Epithelial cell of proximal tubule (primary cell): ENCODE measurements at places on chromosomes 2 and 18.

DNA sequence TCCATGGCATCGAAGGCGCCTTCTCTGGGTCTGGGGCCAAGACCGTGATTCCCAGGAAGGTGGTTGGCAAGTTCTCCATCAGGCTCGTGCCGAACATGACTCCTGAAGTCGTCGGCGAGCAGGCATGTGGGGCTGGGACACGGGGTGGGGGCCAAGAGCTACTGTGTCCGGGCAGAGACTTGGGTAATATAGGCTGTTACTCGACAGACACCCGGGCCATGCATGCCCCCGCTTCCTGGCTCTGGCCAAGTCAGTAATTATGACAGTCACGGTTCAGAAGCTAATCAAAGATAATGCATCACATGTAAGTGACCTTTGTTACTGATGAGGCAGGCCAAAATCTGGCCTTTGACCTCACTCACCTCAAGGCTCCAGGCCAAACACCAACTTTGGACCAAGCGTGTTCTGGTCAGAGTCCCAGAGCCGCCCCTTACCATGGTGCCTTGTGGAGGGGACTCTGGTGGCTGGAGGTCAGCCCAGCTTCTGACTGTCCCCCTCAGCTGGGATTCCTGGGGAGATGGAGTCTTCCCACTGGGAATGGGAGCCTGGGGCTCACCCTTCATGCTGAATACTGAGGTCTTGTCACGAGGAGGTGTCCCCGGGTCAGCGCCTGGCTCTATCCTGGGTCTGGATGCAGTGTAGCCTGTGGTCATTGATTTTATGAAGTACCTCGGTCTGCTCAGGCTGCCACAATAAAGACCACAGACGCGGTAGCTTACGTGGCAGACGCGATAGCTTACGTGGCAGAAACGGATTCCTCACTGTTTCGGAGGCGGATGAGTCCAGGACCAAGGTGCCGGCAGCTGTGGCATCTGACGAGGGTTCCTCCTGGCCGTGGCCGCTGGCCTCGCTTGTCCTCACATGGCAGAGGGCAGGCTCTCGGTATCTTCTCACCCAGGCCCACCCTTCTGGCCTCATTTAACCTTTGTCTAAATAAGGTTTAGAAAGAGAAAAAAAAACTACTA is 17.7 kb upstream of the CNDP1 start:
- no peak for DNase-seq

- no peak for DNase-seq
These were observed 90.9 kb downstream of the LYPD6B start for GRCh38 chr2:149129433-149129832.

GRCh38 chr2:180848393-180848792 is 132.0 kb upstream of the UBE2E3 start:
- no peak for DNase-seq

GRCh38 chr2:241451840-241452506 is 56.4 kb downstream of the STK25 start:
- DNase-seq: no peak

DNA sequence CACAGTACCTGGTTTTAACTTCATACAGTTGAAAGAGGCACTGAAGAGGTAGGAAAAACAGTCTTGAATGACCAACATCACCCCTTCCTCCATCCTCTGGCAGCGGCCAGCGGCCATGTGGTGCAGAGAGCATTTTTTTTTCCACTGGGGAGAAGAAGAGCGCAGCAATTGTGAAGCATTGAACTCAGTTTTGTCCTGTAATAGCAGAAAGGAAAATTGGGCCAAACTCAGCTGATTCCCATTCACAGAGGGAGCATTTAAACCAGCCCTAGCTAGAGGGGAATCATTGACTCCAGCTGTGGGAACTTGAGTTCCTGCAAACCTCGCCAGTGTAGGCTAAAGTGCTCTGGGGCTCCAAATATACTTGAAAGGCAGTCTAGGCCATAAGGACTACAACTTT is 316.6 kb upstream of the CHST9 start:
- no peak for DNase-seq

DNA sequence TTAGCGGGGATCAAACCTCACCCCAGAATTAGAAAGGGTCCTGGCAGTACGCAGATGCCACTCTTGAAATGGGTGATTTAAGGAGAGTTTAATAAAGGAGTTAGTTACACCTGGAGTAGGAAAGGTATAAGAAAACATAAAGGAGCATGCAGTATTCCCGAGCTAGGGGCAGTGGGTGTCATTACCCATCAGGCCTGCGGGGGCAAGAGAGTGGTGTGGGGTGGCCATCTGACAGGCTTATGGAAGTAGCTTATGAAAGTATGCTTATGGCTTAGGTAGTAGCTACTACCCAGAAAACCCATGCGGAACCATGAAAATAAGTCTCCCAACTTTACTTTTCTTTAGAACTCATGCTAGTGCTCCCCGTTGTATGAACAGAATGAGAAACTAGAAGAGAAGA is 568.9 kb upstream of the ACVR2A start:
- no peak for DNase-seq

- DNase-seq: no peak
These were observed 89.1 kb downstream of the TGIF1 start for GRCh38 chr18:3538954-3539617.

DNA sequence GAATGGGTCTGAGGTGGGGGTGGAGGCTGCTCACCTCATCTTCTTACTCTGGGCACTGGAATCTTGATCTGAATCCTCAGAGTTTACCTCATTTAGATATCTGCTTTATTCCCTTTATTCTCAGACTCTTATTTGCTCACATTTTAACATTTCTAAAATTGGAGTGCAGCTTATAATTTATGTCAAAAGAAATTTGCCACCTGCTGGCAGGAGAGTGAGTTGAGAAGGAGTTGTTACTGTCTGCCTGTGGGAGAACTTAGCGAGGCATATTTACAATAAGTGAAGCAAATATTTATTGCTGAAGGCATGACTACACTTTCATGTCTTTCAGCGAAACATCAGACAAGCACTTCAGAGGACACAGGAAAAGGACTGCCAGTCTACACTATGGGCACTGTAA is 16.4 kb upstream of the KIAA2012 start:
- no peak for DNase-seq

DNA sequence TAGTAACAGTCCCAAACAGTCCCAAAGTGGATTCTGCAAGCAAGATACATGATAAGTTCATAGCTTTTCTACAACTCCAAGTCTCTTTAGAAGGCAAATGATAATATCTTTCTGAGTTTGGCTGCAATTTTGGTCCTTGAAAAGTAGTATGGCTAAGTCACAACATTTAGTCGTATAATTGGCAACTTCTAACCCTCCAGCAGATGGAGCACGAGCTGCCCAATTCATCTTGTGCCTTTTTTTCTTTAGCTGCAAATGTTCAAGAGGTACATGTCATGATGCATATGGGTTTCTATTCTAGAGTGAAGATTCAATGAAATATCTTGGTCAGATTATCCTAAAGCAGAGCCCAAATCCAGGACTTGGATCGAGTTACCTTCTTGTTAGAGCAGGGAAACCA is 127.0 kb upstream of the KLHL14 start:
- DNase-seq: no peak

DNA sequence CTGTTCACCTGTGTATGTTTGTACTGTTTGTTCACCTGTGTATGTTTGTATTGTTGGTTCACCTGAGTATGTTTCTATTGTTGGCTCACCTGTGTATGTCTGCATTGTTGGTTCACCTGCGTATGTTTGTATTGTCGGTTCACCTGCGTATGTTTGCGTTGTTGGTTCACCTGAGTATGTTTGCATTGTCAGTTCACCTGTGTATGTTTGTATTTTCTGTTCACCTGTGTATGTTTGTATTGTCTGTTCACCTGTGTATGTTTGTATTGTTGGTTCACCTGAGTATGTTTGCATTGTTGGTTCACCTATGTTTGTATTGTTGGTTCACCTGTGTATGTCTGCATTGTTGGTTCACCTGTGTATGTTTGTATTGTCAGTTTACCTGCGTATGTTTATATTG is 14.6 kb downstream of the ADI1 start:
- no peak for DNase-seq

DNA sequence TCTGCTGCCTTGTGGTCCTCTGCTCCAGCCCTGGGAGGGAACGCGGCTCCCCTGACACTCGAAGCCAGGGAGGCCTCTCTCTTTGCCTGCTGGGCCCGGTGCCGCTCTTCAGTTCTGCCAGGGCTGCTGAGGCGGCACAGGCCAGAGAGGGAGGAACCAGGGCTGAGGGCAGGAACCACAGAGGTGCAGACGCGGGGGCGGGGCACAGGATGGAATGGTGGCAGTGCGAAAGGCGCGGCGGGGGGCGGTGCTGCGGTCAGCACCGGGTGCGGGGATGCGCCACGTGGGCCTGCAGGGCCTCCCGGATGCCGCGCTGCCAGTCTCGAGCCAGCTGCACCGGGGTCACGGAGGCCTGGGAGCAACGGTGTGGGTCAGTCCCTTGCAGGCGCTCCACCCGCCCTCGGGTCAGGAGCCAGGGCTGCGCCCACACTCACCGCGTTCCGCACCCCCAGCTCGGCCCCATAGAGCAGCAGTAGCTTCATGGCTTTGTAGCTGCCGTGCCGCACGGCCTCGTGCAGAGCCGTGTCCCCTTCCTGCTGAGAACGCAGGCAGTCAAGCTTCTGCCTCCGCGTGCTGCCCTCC is 4.4 kb downstream of the ANKRD23 start:
- DNase-seq: no peak

DNA sequence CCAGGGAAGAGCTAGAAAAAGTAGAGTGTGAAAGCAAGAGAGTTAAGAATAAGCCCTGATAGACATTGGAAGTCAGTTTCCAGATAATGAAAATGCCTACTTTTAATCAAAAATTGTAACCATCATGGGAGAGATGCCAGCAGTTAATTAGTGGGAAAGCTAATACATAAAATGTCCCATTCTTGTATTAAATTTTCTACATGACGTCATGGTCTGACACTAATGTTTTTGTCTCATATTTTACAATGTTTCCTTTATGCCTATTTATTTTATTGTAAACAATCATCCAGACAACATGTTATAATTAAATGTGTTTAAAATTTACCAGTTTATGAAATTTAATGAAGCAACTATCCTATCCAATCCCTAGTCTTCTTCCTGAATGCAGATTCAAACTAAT is 26.3 kb upstream of the CCDC178 start:
- DNase-seq: no peak

DNA sequence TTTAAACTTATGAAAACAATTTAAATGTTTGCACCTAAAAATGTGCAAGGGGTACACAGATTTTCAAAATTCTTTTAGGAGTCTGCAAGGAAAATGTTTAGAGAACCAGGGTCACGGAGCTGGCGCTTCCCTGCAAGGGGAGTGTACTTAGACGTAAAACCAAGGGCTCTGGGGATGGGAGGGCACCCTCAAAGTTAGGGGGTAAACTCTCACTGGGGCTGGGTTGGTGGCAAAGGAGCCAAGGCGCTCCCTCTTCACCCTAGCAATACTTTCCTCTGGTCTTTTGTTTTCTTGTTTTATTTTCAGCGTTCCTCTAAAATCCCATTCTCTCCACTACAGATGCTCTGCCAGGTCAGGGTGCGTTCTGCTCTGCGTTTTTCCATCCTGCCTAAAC is 20.0 kb downstream of the TMEM247 start:
- DNase-seq: no peak

- peak; percentile 4 for DNase-seq
These were observed 23.8 kb downstream of the ASB18 start for GRCh38 chr2:236240228-236240990.

DNA sequence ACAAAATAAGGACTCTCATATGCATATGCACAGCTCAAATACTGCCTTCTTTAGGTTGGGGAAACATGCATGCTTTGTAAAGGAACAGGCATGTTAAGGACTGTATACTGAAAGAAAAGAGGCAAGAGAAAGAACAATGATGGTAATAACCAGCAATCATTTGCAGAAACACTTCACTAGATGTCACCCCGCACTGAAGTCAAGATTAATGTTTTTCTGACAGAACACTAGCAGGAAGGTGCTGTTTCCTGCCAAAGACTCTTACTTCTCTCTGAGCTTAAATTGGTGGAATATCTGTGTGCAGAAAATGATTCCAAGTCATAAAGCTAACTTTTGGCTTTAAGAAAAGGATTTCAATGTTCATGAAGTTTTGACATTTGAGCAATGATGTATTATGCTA is 19.3 kb upstream of the CSRNP3 start:
- no peak for DNase-seq

- no peak for DNase-seq
These were observed 328.5 kb downstream of the FIGN start for GRCh38 chr2:163407296-163407695.

- DNase-seq: no peak
These were observed 208.0 kb downstream of the LOXHD1 start for GRCh38 chr18:46449033-46449432.

DNA sequence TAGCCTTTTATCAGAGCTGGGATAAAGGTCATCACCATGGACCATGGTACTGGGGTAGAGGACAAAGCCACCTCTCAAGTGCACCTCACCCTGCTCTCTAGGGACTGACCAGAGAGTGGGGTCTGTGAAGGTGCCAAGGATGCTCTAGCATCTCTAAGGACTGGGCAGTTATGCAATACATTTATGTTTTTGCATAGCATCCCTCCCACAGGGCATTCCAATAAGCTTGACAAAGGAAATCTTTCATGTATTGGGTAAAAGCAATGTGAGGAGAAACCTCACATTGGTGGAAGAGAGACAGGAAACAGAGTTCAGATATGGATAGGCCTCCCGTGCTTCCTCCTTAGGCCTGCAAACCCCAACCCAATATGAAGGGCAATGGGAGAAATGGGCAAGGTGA is 31.6 kb downstream of the STK39 start:
- DNase-seq: no peak

DNA sequence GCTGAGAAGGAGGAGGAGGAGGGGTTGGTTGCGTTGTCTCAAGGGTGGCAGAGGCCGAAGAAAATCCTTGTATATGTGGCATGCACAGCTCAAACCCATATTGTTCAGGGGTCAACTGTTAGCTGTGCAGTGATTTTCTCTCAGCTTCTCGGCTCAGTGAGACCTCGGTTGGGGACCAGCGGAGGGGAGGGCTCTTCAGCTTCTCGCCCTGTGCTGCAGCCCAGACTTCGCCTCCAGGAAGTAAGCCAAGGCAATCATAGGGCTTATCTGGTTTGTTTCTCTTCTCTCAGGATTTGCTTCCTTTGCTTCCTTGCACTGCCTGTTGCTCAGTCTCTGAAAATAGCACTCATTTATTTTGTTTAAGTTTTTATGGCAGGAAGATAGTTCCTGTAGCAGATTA is 85.5 kb downstream of the SOWAHC start:
- DNase-seq: no peak

DNA sequence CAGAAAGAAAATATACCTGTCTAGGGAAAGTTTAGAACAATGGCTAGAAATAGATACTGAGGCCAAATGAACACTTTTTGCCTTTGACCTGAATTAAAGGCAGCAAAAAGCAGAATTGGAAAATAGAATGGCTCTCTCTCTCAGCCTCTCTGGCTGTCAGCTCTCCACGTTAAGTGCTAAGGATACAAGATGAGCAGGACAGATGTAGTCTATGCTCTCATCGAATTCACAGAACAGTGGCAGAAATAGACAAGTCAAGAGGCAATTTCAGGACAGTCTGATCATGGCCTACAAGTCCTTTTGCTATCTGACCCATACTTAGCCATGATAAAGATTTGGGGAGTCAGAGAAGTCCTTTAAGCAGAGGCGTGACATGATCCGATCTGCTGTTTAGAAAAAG is 120.2 kb upstream of the CREB1 start:
- no peak for DNase-seq
